ENCODE measurements at places on chromosomes 7 and 10.

DNA sequence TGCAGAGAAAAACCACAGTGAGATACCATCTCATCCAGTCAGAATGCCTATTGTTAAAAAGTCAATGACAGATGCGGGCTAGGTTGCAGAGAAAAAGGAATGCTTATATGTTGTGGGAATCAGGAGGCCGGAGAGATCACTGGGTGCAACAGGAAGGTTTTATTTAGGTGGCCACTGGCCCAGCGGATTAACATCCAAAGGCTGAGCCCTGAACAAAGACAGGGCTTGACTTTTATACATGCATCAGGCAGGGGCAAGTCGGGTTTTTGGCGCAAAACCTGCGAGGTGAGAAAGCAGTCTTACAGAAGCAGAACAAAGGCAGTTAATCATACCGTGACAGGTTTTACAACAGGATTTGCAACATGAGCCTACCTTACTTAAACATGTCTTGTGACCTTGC lies 620 bp downstream of the ZNF117 start:
- no peak for DNase-seq

DNA sequence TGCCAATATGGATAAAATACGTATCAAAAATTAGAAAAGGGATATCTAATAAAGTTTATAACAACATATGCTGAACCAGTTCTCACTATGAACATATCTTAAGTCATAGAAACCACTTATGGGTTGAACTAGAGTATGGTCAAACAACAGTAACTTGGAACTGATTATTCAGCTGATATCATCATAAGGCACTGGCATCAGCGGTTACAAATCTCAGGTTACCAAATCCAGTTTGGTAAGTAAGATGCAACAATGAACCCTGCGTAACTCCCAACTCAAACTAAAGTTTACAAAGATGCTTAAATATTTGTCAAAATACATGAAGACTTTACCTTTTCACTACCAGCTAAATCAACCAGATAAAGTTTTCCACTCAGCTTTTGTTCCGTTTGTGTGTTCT lies 19.3 kb downstream of the KIF5B start:
- DNase-seq: no peak

GRCh38 chr7:47326220-47326619 lies 255.7 kb downstream of the TNS3 start:
- no peak for DNase-seq

DNA sequence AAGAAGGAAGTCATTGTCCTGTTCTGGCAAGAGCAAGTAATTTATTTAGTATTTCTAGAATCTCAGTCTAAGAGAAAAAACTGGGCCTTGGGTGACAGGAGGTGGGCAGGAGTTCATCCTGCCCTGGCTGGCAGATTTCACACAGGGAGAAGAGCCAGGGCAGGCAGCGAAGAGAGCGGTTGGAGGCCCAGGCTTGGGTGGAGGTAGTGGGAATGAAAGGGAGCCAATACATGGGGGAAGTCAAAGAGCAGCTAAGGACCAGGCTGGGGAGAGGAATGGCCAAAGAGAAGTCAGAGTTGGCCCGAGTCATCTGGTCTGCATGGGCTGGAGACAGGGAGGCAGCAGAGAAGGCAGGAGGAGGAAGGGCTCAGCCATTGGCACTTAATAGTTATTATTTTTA lies 51.4 kb downstream of the HECW1 start:
- DNase-seq: no peak

DNA sequence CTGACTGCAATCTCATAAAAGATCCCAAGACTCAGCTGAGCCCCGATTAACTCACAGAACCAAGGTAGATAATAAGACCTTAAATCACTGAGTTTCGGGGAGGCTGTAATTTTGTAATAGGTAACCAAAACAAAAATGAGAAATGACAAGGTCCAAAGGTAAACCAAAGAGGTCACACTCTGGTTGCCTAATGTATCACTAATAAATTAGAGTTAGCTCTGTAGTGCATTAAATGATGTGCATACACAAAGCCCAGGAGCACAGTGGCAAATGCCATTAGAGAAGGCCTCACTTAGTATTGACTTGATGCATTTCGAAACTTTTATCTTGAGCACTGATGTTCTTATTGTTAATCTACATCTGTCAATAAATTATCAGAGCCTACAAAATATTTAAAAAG lies 237.7 kb upstream of the CCDC6 start:
- DNase-seq: no peak

DNA sequence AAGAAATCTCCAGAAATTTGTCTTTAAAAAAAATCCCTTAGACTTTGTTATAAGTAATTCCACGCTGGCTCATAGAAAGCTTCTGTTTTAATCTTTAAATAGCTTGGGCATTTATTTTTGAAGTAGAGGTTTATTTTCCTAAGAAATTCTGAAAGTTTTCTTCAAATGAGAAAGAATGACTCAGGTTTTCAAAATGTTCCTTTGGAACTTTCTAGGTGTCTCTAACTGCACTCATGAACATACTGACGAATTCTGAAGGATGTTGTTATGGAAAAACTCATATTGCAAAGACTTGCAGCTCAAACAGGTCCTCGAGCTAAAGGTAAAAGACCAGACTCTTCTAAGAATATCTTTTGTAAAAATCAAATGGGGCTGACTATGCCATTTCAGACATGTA lies 10.7 kb downstream of the DGKI start:
- no peak for DNase-seq

GRCh38 chr7:129780257-129780973 lies 168.9 kb downstream of the NRF1 start:
- DNase-seq: no peak

Data from caudate nucleus (tissue), 63 donors.